Hematopoietic multipotent progenitor cell treated with erythropoietin and hydrocortisone succinate and interleukin-3 and kit ligand, for 15 days (in vitro differentiated cells): ENCODE measurements at places on chromosomes 6 and 20.

DNA sequence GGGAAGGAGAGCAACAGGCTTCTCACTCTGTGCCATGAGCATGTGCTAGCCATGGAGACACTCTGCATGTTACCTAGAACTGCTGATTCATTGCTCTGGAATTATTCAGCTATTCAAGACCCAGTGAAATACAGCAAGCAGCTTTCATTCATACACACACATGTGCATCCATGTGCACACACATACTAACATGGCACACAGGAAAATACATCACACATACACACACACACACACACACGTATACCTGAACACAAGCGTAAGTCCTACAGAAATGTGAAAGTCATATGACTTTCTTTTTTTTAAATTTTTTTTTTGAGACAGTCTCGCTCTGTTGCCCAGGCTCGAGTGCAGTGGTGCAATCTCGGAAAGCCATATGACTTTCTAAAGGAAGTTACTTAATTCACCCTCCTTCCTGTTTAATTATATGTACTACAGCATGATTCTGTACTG, 108.2 kb upstream of the NFATC2 start:
- DNase-seq, result no peak

GRCh38 chr6:39251406-39251805, 22.1 kb upstream of the KCNK5 start:
- DNase-seq, result no peak

DNA sequence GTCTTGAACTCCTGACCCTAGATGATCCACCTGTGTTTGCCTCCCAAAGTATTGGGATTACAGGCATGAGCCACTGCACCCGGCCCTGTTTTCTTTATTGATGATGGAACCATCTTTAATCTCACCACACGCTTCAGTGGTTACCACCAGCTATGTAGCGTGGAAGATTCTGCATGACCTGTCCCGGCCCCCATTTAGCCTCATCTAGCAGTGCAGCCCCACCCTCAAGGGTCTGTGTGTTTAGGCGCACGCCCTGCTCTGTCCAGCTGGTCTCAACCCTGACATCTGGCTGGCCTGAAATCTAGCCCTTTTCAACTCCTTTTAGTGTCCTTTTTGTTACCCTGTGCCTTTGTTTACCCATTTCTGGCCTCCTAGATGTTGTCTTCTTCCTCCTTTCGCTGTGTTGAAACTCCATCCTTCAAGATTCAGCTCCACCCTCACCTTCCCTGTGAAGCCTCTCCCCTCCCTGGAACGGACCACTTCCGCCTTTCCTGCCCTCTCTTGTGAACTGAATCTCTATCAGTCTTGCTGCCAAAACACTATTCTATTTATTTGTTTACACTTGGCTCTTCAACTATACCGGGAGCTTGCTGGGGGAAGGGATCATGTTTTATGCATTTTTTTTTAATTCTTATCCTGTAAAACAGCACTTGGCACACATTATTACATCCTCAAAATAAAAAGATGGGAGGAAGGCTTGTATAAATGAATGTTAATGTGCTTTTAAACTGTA, 101.0 kb upstream of the MTHFD1L start:
- no peak for DNase-seq

DNA sequence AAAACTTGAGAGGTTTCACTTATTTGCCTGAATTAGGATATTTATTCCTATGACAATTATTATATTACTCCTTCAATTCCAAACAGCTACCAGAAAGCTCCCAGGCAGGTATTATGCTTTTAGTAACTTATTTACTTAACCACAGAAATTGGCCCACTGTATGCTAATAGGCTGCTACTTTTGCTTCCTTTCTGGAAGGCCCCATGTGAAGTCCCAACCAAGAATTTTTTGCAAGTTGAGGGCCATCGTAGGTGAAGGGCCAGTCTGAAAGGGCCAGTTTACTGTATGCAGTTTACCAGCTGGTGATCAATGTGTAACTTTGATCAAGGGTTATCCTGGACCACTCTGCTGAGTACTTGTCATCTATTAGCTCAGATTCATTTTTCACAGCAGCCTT, 45.0 kb downstream of the EDN1 start:
- no peak for DNase-seq
